ENCODE measurements at places on chromosomes 5 and 9. TPM values are rescaled to one million over a fixed set of nuclear protein-coding genes. Genes with fewer than 3 reads are reported as not detected.

LHX6 gene
- total RNA-seq, result 2.2 TPM

EQTN gene
- 0.74 TPM for total RNA-seq

NUTM2F gene
- total RNA-seq, result not detected

MARCOL gene
- total RNA-seq, result not detected

IFNE gene
- 1.3 TPM for total RNA-seq

PCDHGA12 gene
- total RNA-seq, result 7.8 TPM

MYORG gene
- 2.4 TPM for total RNA-seq

FAM81B gene
- total RNA-seq, result 0.42 TPM

LRRC70 gene
- total RNA-seq, result 18.1 TPM

GHR gene
- 34.6 TPM for total RNA-seq

ACOT12 gene
- 0.21 TPM for total RNA-seq

SLC6A3 gene
- total RNA-seq, result not detected

BARX1 gene
- not detected for total RNA-seq

MARCHF6 gene
- total RNA-seq, result 165 TPM

FOXI1 gene
- not detected for total RNA-seq

C1QTNF2 gene
- total RNA-seq, result 17.1 TPM

MSMP gene
- 0.53 TPM for total RNA-seq

MROH2B gene
- not detected for total RNA-seq

FUT7 gene
- not detected for total RNA-seq

NANS gene
- 32.8 TPM for total RNA-seq

ASPN gene
- total RNA-seq, result 298 TPM

SETD9 gene
- 4.8 TPM for total RNA-seq

CCNI2 gene
- total RNA-seq, result 1.9 TPM

PTGDS gene
- 3.3 TPM for total RNA-seq

PRDM9 gene
- not detected for total RNA-seq

IFNA2 gene
- total RNA-seq, result not detected

LRRC26 gene
- total RNA-seq, result not detected

ZNF367 gene
- total RNA-seq, result 22.0 TPM

CYLC2 gene
- not detected for total RNA-seq

PCDHB16 gene
- 3.3 TPM for total RNA-seq

CBY3 gene
- not detected for total RNA-seq

PCDHA9 gene
- total RNA-seq, result 0.90 TPM

LRRC19 gene
- 0.11 TPM for total RNA-seq

LOX gene
- 158 TPM for total RNA-seq

DAB2IP gene
- total RNA-seq, result 16.8 TPM

FSTL4 gene
- 7.5 TPM for total RNA-seq

PHF2 gene
- total RNA-seq, result 20.0 TPM

RAB3C gene
- total RNA-seq, result 2.0 TPM

RGS3 gene
- 52.4 TPM for total RNA-seq

PAM gene
- total RNA-seq, result 144 TPM

ADAMTS19 gene
- total RNA-seq, result 107 TPM

GPX3 gene
- 8.6 TPM for total RNA-seq

RAD50 gene
- 75.0 TPM for total RNA-seq

ARL14EPL gene
- total RNA-seq, result not detected

NMUR2 gene
- total RNA-seq, result not detected

MEGF10 gene
- 8.7 TPM for total RNA-seq

LARP1 gene
- 30.8 TPM for total RNA-seq

WDR31 gene
- total RNA-seq, result 1.7 TPM

INSL4 gene
- total RNA-seq, result not detected

Data from urinary bladder (tissue), 4 donors.